Ureter (tissue), 1 donor: ENCODE measurements at places on chromosomes 16 and 17. TPM values are rescaled to one million over a fixed set of nuclear protein-coding genes. Genes with fewer than 3 reads are reported as not detected.

The MYH2 gene
- 0.78 TPM for total RNA-seq

GRCh38 chr17:74373838-74374606 lies 6.7 kb downstream of the GPR142 start:
- no peak for DNase-seq

DNA sequence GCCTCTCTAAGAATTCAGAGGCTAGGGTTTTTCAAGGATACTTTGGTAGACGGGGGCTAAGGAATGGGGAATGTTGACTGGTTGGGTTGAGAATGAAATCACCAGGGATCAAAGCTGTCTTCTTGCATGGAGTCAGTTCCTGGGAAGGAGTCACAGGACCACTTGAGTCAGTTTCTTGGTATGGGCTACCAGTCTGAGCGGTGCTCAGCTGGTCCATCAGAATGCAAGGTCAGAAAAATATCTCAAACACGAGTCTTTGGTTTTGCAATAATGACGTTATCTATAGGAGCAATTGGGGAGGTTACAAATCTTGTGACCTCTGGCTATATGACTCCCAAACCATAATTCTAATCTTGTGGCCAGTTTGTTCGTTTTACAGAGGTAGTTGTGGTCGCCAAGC lies 18.4 kb downstream of the CHD9NB start:
- no peak for DNase-seq

The TVP23C gene
- total RNA-seq, result 39.3 TPM

DNA sequence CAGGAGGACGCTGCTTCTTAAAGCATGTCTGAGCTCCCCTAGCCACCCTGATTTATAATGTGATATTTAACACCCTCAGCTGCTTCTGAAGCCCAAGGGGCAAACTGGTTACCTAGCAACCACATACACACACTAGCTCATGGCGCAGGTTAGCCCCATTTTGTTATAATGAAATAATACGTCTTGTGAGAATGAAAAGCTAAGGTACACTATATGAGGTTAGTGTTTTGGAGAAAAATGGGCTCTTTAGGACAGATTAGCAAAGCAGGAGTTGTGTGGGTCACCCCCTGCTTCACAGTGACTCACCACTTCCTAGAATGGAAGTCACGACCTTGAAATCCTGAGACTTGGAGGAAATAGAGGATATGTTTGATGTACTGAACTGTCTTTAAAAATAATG lies 404.8 kb upstream of the HSBP1 start:
- DNase-seq, result no peak

The SLX1A gene
- 36.4 TPM for total RNA-seq

GRCh38 chr17:17142556-17142955 lies 63.6 kb downstream of the PLD6 start:
- DNase-seq, result no peak
